ENCODE measurements at places on chromosomes 5 and 9.

- H3K4me3 ChIP-seq, result no peak overlapping the region
- peaks cover 4% of the 10 kb centered on the region for H3K27me3 ChIP-seq
- no peaks in the 10 kb centered on the region for H3K36me3 ChIP-seq
- H3K4me1 ChIP-seq, result no peaks in the 10 kb centered on the region
Measured at GRCh38 chr9:34744295-34745221, 34.6 kb upstream of the CCL21 start.

GRCh38 chr9:120877276-120878034 lies 467 bp upstream of the PHF19 start:
- peak overlapping the region; percentile 79 for H3K4me3 ChIP-seq
- no peaks in the 10 kb centered on the region for H3K27me3 ChIP-seq
- peaks cover 59% of the 10 kb centered on the region for H3K4me1 ChIP-seq
- H3K27ac ChIP-seq, result peak overlapping the region; percentile 87
- peak; percentile 49 for DNase-seq
- peaks cover 18% of the 10 kb centered on the region for H3K36me3 ChIP-seq

- no peaks in the 10 kb centered on the region for H3K36me3 ChIP-seq
- H3K4me3 ChIP-seq, result no peak overlapping the region
- H3K27ac ChIP-seq, result no peak overlapping the region
- H3K27me3 ChIP-seq, result no peaks in the 10 kb centered on the region
Measured at GRCh38 chr9:124261736-124262648, 4.2 kb downstream of the NEK6 start.

DNA sequence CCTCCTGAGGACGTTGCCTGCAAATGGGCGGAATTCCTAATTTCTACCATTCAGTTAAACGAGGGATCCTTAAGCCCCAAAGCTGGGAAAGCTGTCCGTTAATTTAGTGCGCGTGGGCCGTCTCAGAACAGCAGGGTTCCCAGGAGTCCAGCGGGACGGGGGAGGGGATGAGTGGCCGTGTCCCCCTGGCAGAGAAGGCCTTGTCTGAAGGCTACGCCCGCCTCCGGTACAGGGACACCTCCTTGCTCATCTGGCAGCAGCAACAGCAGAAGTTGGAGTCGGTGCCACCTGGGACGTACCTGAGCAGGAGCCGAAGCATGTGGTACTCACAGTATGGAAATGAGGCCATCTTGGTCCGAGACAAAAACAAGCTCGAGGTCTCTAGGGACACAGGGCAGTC lies 1.3 kb downstream of the BRD3OS start:
- peaks cover 9% of the 10 kb centered on the region for H3K4me1 ChIP-seq
- H3K27ac ChIP-seq, result no peak overlapping the region
- no peak for DNase-seq
- no peaks in the 10 kb centered on the region for H3K36me3 ChIP-seq
- H3K27me3 ChIP-seq, result no peaks in the 10 kb centered on the region
- no peak overlapping the region for H3K4me3 ChIP-seq

- H3K36me3 ChIP-seq, result no peaks in the 10 kb centered on the region
- peak overlapping the region; percentile 82 for H3K27ac ChIP-seq
- peak overlapping the region; percentile 75 for H3K4me3 ChIP-seq
- peaks cover 48% of the 10 kb centered on the region for H3K4me1 ChIP-seq
Measured at GRCh38 chr9:131394464-131395156, 724 bp downstream of the PRRC2B start.

DNA sequence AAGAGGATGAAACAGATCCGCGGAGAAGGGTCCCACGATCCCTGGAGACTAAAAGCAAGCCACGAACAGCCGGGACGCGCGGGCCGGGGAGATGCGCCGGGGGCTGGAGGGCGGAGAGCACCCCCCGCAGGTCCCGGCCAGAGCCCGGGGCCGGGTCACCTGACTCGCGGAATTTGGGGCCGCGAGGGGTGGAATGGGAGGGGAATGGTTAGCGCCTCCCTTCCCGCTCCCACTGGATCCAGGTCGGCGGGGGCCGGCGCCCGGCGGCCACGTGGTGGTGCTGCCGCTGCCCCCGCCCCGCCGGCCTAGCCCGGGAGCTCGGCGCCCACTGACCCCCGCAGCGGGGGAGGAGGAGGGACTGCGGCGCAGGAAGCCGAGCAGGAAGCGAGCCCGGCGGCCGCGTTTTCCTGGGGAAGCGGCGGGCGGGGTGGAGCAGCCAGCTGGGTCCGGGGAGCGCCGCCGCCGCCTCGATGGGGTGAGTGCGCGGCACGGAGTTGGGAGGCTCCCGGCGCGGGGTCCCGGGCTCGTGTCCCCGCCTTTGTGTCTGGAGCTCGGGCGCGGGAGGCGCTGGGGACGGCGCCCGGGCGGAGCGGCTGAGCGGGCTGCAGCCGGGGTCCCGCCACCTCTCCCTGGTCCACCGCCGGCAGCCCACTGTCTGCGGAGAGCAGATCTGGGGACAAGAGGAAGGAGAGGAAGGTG lies at the start of gene RAI14:
Gene RAI14 (plus strand): TSS at position 328 of the 699 bp plus-strand sequence. CDS start 30,592 bp downstream, outside the sequence.
- no peaks in the 10 kb centered on the region for H3K36me3 ChIP-seq
- H3K4me1 ChIP-seq, result peaks cover 7% of the 10 kb centered on the region
- no peaks in the 10 kb centered on the region for H3K27me3 ChIP-seq
- H3K4me3 ChIP-seq, result peak within 1 kb of the TSS; percentile 73

GRCh38 chr5:127001621-127002296 lies 28.6 kb downstream of the MARCHF3 start:
- H3K4me3 ChIP-seq, result no peak overlapping the region
- no peak for DNase-seq
- H3K36me3 ChIP-seq, result no peaks in the 10 kb centered on the region
- no peaks in the 10 kb centered on the region for H3K4me1 ChIP-seq
- no peak overlapping the region for H3K27ac ChIP-seq

DNA sequence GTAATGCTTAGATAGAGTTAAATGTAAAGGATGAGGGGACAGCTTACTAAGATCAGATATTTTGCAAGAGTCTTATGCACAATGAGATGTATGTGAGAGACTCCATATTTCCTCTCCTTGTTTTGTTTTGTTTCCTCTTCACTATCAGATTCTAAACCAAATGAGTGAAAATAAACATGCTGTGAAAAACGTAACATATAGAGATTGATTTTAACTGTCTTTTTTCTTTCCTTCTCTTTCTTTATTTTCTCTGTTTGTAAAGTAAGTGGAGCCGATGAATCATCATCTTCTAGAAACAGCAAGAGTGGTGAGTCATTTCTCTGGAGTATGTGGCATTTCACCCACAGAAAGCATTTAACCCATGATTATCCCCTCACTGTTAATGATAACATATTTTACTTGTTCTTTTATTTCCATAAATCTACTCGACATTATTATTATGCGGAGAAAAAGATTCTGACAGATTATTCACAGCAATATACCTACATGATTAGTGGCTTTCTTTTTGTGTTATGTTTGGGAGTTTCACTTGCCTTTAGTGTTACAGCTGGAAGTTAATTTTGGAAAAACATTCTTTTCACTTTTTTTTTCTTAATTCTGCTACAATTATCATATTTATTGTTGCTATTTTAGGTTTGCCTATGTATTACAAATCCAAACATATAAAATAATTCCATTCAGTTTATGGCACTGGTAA lies 2.1 kb upstream of the ANXA1 start:
- DNase-seq, result no peak
- H3K27ac ChIP-seq, result peak overlapping the region; percentile 93
- H3K36me3 ChIP-seq, result no peaks in the 10 kb centered on the region
- peaks cover 45% of the 10 kb centered on the region for H3K4me1 ChIP-seq

DNA sequence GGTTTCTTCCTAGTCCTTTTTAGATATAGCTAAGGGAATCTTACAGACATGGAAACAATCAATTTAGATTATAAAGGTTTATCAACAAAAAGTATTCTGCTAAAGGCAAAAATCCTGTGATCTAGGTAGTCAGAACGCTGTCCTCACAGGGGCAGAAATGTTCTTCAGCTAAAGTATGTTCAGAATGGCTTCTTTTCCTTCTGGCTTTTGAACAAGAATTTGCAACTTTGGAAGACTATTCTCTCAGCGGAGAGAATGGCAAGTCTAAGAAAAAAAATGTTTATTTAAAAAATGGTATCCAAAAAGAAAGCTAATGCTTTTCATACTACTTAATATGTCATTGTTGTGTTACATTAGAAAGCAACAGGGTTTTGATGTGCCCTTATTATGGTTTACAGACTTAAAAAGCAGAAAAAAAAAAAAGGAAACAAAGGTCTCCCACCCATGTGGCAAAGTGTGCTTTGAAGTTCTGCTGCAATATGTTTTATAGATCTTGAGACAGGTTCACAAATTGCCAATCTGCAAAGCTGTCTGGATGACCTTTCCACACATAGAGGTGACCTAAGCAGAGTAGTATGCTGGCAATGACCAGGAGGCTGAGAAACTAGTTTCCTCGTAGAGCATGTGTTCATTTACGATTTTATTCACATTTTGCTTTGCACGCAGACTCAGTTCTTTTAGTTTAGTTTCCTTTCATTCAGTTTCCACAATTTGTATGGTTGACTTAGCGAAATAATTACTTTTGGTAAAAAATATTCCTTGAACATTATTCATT lies 45.1 kb upstream of the PJA2 start:
- DNase-seq, result no peak
- H3K36me3 ChIP-seq, result no peaks in the 10 kb centered on the region
- no peaks in the 10 kb centered on the region for H3K4me1 ChIP-seq
- H3K4me3 ChIP-seq, result no peak overlapping the region
- H3K27ac ChIP-seq, result no peak overlapping the region
- no peaks in the 10 kb centered on the region for H3K27me3 ChIP-seq

GRCh38 chr5:15529821-15530220 lies 29.8 kb downstream of the FBXL7 start:
- DNase-seq, result no peak
- H3K4me1 ChIP-seq, result no peaks in the 10 kb centered on the region
- no peak overlapping the region for H3K4me3 ChIP-seq
- no peaks in the 10 kb centered on the region for H3K36me3 ChIP-seq
- H3K27me3 ChIP-seq, result no peaks in the 10 kb centered on the region

- no peaks in the 10 kb centered on the region for H3K27me3 ChIP-seq
- no peak overlapping the region for H3K4me3 ChIP-seq
Measured at GRCh38 chr5:53603009-53603687, 42.7 kb downstream of the NDUFS4 start.

DNA sequence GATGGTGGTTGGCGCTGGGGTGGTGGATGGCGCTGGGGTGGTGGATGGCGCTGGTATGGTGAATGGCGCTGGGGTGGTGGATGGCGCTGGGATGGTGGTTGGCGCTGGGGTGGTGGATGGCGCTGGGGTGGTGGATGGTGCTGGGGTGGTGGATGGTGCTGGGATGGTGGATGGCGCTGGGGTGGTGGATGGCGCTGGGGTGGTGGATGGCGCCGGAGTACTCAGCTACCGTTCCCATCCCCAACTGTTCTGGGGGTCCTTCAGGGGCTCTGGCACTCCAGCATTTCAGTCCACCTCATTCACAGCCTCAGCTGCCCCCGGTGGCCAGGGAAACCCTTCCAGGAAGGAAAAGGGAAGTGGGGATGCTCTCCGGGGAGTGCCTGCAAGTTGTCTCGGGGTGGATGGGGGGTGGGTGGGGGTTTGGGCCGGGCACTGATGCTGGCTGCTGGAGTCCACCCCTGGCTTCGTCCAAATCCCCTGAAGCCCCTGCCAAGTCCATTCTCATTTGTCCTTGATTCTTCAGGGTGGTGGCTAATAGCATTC lies 147.3 kb upstream of the COL5A1 start:
- DNase-seq, result no peak
- no peaks in the 10 kb centered on the region for H3K4me1 ChIP-seq
- H3K27me3 ChIP-seq, result peaks cover 3% of the 10 kb centered on the region
- H3K36me3 ChIP-seq, result no peaks in the 10 kb centered on the region
- H3K27ac ChIP-seq, result no peak overlapping the region

GRCh38 chr5:95934207-95934804 lies 27.3 kb downstream of the ELL2 start:
- no peaks in the 10 kb centered on the region for H3K4me1 ChIP-seq
- H3K27me3 ChIP-seq, result no peaks in the 10 kb centered on the region
- no peaks in the 10 kb centered on the region for H3K36me3 ChIP-seq
- DNase-seq, result no peak

DNA sequence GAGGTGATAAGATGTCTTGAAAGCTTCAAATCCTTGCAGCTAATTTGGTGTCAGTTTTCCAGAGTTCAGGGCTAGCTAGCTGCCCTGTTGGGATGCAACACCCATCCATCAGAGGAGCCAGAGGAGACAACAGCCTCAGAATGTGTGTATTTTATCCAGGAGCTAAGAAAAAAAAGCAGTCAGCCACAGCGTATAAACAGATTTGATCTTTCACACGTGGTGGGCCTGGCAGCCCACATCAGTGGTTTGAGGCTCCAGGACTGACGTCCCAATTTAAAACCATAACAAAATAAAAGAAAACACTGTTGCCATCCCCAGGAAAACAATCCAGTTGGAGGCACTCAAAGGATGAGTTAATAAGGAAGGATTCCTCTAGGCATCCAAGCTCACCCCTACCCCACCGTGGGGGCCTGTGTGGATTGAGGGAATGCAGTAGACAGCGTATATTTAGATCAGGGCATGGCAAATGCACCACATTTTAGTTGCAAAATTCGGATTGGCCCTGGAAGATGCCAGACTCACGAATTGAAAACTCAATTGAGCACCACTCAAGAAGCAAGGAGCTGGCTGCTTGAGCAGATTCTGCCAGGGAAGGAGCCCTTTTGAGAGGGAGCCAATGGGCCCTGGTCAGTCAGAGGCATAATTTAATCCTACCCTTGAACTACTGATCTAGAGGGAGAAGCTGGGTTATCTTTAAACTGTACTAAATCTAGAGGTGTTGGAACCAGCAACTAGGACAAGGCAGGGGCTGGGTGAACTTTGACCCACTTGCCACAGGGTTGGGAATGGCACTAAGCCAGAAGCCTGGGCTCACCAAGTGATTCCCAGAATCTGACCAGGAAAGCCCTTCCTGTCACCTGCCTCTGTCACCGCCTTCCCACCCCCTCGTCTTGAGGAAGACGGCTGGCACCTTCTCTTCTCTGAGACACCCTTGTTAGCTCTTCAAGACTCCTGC lies 17.5 kb downstream of the ADRA1B start:
- no peaks in the 10 kb centered on the region for H3K36me3 ChIP-seq
- H3K4me3 ChIP-seq, result no peak overlapping the region
- no peaks in the 10 kb centered on the region for H3K4me1 ChIP-seq
- H3K27me3 ChIP-seq, result no peaks in the 10 kb centered on the region
- H3K27ac ChIP-seq, result no peak overlapping the region

- no peaks in the 10 kb centered on the region for H3K27me3 ChIP-seq
Measured at GRCh38 chr5:116378777-116379121, 195.9 kb downstream of the SEMA6A start.

DNA sequence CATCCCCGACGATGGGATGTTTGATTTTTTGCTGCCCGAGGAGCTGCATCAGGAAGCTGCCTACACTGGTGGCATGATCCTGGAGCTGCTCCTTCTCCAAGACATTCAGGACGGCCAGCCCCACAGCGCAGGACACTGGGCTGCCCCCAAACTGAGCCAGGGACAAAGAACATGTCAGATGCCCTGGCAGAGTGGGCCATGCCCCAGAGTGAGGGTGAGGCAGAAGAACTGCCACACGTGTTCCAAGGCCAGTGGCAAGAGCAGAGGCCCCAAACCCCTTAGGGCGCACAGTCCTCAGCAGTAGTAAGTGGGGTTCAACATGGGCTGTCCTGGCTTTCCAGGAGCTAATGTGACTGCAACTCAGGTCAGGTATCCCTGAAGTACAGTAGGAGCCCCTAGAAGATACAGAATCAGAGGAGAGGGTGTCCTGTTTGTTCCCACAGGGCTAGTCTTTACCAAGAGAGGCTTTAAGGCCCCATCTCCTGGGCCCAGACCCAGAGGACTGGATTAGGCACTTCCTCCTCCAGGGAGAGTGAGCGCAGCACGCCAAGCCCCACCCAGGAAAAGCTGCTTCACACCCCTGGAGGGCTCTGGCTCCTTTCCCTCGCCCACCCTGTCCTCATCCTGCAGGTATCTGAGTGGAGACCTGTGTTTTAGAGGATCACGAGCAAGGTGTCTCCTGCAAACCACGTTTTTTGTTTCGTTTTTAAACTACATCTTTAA lies 11.1 kb downstream of the HNRNPAB start:
- no peak for DNase-seq
- no peak overlapping the region for H3K27ac ChIP-seq
- no peak overlapping the region for H3K4me3 ChIP-seq
- H3K4me1 ChIP-seq, result no peaks in the 10 kb centered on the region
- H3K36me3 ChIP-seq, result peaks cover 45% of the 10 kb centered on the region
